ENCODE measurements at places on chromosomes 2 and 18. TPM values are rescaled to one million over a fixed set of nuclear protein-coding genes. Genes with fewer than 3 reads are reported as not detected.

- peaks cover 14% of the 10 kb centered on the region for H3K4me1 ChIP-seq
- H3K27me3 ChIP-seq = no peaks in the 10 kb centered on the region
- no peak for DNase-seq
These were observed 261.3 kb downstream of the TNS1 start for GRCh38 chr2:217741381-217741955.

- DNase-seq = no peak
- no peaks in the 10 kb centered on the region for H3K36me3 ChIP-seq
- H3K4me1 ChIP-seq = no peaks in the 10 kb centered on the region
- no peaks in the 10 kb centered on the region for H3K27me3 ChIP-seq
- no peak overlapping the region for H3K27ac ChIP-seq
These were observed 84.3 kb upstream of the FZD7 start for GRCh38 chr2:201949181-201949926.

GRCh38 chr18:48627216-48627615, 88.4 kb downstream of the CTIF start:
- no peaks in the 10 kb centered on the region for H3K27me3 ChIP-seq
- peaks cover 14% of the 10 kb centered on the region for H3K4me1 ChIP-seq
- no peaks in the 10 kb centered on the region for H3K36me3 ChIP-seq
- no peak overlapping the region for H3K4me3 ChIP-seq

DNA sequence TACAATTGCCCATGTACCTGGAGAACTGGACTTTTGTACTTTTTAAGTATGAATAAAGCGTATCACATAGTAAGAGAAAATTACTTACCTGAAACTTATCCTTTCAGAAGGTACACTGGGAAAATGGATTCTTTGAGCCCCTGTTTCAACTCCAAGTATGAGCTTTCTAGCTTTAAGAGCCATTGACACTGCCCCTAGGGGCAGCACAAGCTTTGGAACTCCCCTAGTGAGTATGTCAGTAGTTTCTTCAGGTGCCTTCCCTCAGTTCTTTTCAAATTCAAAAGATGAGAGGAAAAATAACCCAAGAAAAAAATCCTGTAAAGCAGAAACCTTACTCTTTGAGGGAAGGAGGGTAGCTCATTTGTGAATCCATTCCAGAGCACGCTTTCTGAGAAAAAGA, 124.1 kb downstream of the MEMO1 start:
- H3K27me3 ChIP-seq = no peaks in the 10 kb centered on the region
- no peak for DNase-seq

Gene CCDC195
- not detected for total RNA-seq

GRCh38 chr2:23649819-23650218, 264.8 kb downstream of the KLHL29 start:
- H3K27me3 ChIP-seq = no peaks in the 10 kb centered on the region
- H3K4me3 ChIP-seq = no peak overlapping the region
- DNase-seq = no peak
- peaks cover 4% of the 10 kb centered on the region for H3K4me1 ChIP-seq
- H3K27ac ChIP-seq = no peak overlapping the region

DNA sequence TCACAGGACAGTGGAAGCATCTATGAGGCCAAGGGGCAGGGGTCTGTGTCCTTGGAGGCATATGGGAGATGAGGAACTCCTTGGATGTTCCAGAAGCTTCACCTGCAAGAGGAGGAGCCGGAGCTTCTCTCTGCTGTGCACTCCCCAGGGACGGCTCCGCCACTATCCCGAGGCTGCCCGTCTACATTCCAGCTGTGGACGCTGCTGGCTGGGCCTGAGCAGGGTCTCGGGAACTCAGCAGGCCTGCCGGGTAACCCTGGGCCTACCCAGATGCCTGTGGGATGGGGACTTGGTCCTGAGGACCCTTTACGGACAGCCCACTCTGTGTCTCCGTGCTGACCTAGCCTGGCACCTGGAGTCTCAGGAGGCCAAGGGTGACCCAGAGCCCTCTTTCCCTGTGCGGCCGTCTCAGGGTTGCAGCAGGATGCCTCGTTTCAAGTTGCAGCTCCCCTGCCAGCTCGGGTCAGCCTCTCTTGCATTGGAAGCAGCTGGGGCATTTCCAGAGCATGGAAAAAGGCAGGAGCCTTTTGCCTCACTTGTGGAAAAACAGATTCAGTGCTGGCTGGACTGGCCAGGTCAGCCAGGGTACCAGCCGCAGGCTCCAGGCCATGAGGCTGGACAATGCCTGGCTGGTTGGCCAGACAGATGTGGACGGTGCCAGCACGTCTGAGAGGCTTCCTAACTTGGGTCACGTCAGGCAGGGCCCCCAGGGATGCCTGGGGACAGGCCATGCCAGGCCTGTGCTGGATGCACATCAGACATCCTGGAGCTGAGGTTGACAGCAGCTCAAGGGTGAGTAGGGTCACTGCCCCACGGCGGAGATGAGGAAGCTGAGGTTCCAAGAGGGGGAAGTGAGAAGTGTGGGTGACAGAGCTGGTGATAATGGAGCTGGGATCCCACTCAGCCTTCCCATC, 41.5 kb downstream of the SCTR start:
- no peaks in the 10 kb centered on the region for H3K27me3 ChIP-seq
- no peaks in the 10 kb centered on the region for H3K36me3 ChIP-seq
- DNase-seq = peak; percentile 94
- no peak overlapping the region for H3K4me3 ChIP-seq
- no peaks in the 10 kb centered on the region for H3K4me1 ChIP-seq
- no peak overlapping the region for H3K27ac ChIP-seq

GRCh38 chr2:188773075-188773474, 201.1 kb upstream of the COL3A1 start:
- H3K36me3 ChIP-seq = no peaks in the 10 kb centered on the region
- H3K4me3 ChIP-seq = no peak overlapping the region
- DNase-seq = no peak
- H3K27ac ChIP-seq = no peak overlapping the region
- no peaks in the 10 kb centered on the region for H3K4me1 ChIP-seq

DNA sequence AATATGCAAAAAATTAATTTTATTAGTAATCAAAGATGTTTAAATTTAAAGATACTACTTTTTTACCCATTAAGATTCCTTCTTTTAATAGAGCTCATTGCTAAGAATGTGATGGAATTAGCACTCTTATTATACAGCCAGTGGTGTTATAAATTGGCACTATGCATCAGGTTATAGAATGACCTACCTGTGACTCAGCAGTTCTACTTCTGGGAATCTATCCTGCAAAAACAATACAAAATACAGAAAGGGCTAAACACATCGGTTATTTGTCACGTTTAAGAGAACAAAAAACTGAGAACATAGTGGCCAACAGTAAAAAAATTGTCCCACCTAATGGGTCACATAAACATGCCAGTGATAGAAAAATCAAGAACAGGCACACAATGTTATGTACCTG, 9.4 kb upstream of the ADD2 start:
- H3K4me1 ChIP-seq = no peaks in the 10 kb centered on the region
- no peak overlapping the region for H3K27ac ChIP-seq
- no peak for DNase-seq
- H3K27me3 ChIP-seq = no peaks in the 10 kb centered on the region
- H3K4me3 ChIP-seq = no peak overlapping the region
- H3K36me3 ChIP-seq = no peaks in the 10 kb centered on the region

Gene LINC00305
- not detected for total RNA-seq

DNA sequence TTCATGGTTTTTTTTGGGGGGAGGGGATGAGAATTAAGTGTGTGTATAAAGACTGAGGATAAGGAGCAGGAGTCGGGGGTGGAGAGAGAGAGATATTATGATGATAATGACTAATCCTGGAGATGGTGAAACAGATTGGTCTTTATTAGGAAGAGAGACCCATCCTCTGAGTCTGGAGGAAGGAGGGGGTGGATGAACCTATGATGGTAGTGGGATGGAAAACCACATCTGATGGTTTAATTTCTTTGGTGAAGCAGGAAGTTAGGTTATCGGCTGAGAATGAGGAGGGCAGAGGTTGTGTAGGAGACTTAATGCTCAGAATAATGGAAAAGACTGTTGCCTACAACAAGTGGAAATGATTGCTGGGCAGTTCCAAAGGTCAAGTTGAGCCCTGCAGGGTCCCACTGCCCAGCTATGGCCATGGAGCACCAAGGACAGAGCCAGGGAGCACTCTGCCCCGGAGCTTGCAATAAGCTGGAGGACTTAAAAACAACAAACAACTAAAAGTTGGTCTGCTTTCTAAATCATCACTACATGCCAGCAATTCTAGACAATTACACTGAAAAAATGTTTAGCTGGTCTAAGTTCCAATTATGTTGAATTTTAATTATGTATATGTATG, 7.9 kb downstream of the SLC16A14 start:
- DNase-seq = no peak
- no peaks in the 10 kb centered on the region for H3K36me3 ChIP-seq
- no peak overlapping the region for H3K27ac ChIP-seq
- H3K4me1 ChIP-seq = no peaks in the 10 kb centered on the region
- no peak overlapping the region for H3K4me3 ChIP-seq

Gene HOXD4
- total RNA-seq = 4.9 TPM

DNA sequence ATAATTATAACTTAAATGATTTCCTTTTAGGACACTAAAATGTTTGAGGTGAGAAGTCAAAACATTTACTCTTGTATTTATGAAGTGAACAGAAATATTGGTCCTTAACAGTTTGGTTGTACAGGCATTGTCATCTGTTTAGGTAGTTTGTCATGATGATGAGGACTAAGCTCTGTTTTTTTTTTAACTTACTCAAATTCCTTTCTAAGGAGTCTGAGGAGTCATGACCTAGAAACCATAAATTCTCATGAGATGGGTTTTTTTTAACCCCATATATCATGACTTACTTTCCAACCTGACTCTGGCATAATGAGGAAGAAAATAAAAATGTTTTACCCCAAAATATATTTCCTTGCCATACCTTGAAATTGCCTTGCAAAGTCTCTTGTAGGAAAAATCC, 1176.2 kb downstream of the SUCLG1 start:
- no peaks in the 10 kb centered on the region for H3K36me3 ChIP-seq
- H3K4me3 ChIP-seq = no peak overlapping the region
- no peaks in the 10 kb centered on the region for H3K4me1 ChIP-seq
- H3K27ac ChIP-seq = no peak overlapping the region

Gene UGT1A8
- total RNA-seq = not detected

Gene IL1B
- total RNA-seq = 2.5 TPM

- H3K4me1 ChIP-seq = peaks cover 77% of the 10 kb centered on the region
- no peak overlapping the region for H3K4me3 ChIP-seq
- H3K27me3 ChIP-seq = no peaks in the 10 kb centered on the region
These were observed 177.3 kb downstream of the HDAC4 start for GRCh38 chr2:239223310-239224198.

- H3K4me1 ChIP-seq = no peaks in the 10 kb centered on the region
- H3K27ac ChIP-seq = no peak overlapping the region
- H3K4me3 ChIP-seq = no peak overlapping the region
- no peaks in the 10 kb centered on the region for H3K36me3 ChIP-seq
- DNase-seq = no peak
These were observed 651.4 kb downstream of the STK39 start for GRCh38 chr2:167595839-167596471.

Data from vagina (tissue), 2 donors.